ENCODE measurements at places on chromosomes 4 and X.

- no peak for DNase-seq
Observed at GRCh38 chr4:66750273-66750672, 795.0 kb downstream of the CENPC start.

DNA sequence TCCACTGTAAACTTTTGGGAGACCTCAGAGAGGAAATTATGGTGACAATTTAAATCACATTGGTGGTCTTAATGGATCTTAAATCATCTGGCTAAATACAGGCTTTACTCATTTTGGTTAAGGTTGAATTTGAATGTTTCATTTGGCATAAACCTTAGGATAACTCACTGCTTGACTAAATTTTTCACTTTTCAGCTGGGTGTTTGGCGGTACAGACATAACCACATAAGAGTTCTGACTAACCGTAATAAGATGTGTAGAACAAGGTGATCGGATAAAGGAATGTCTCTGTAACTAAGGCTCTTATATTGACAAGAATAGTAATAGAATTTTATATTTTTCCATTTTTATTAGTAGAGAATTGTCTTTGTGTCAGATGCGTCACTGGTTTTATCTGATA lies 281.0 kb downstream of the BMPR1B start:
- DNase-seq: no peak

GRCh38 chr4:25769251-25769650 lies 93.5 kb downstream of the SEL1L3 start:
- DNase-seq: no peak

DNA sequence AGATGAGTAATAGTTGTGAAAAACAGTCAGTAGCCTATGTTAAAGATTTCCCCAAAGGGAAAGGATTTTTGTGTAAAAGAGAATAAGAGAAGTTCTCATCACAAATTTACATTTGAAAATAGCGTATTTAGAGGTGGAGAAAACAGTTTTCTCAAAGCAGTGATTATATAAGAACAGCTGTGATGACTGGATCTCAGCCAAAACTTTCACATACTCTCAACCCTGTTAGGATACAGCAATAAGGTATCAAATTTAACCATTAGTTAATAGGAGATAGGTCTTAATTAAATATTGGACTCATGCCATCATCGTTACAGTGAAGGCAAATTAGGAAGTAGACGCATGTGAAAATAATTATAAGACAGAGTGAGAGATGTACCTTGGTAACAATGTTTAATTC lies 622.7 kb downstream of the PCDH18 start:
- no peak for DNase-seq

- no peak for DNase-seq
Observed at GRCh38 chrX:67044029-67044653, 405.3 kb upstream of the EDA2R start.

- no peak for DNase-seq
Observed at GRCh38 chr4:165839615-165840333, 33.3 kb upstream of the TLL1 start.

- DNase-seq: no peak
Observed at GRCh38 chrX:63050225-63050624, 300.9 kb downstream of the SPIN4 start.

DNA sequence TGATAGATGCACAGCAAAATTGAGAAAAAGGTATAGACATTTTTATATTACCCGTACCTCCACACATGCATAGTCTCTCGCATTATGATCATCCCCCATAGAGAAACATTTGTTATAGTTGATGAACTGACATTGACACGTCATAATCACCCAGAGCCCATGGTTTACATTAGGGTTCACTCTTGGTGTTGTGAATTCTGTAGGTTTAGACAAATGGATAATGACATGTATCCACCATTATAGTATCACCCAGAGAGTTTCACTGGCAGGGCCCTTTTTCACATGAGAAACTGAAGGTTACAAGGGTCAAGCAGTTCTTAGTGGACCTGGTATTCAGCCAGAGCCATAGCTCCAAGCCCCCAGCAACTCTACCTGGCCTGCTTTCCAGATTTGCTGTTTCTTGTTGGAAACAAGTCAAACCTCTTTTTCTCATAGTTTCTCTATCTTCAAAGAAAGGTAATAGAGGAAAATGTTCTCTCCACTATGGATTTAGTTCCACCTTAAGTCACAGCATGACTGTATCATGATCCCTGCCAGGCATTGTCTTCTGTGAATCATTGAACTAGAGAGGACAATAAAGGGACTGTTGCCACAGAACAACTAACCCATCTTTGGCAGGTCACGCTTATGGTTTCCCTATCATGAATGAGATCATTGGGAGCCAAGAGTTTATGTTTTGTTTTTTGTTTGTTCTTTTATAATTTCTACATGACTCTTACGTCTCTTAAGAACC lies 64.0 kb downstream of the HHIP start:
- DNase-seq: no peak

GRCh38 chr4:159290321-159291030 lies 187.6 kb downstream of the RAPGEF2 start:
- no peak for DNase-seq

GRCh38 chr4:128837679-128838078 lies 28.2 kb downstream of the JADE1 start:
- no peak for DNase-seq

DNA sequence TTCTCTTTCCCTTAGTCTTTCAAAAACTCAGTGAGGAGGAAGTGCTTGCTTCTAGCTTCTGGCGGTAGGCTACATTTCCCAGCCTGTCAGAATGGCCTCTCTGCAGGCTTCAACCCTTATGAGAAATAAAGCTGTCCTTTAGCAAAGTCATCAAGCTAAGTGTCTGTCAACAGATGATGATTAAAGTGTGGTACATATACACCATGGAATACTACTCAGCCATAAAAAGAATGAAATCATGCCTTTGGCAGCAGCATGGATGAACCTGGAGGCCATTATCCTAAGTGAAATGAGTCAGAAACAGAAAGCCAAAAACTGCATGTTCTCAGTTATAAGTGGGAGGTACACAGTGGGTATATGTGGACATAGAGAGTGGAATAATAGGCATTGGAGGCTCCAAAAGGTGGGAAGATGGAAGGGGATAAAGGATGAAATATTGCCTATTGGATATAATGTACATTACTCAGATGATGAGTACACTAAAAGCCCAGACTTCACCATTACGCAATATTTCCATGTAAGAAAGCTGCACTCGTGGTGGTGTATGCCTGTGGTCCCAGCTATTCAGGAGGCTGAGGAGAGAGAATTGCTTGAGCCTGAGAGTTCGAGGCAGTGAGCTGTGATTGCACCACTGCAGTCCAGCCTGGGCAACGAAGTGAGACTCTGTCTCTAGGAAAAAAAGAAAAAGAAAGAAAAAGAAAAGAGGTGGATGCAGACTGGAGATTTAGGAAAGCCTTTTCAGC lies 7.9 kb downstream of the TRIM2 start:
- peak; percentile 40 for DNase-seq

DNA sequence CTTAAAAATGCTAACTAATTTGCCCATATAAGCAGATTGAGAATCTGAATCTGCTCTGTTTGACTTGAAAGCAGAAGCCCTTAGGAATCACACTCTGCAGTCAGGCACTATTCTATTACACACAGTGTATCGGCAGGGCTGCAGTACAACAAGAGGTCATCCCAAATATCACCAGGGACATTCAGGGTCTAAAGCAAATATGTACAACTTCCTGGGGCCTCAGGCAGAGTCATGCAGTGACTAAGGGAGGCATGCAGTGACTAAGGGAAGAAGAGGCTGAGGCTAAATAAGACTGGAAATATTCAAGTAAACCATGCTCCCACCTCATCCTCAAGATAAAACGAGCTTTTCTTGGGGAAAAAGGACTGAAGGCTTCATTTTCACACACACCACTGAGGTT lies 20.9 kb downstream of the MAPK10 start:
- no peak for DNase-seq

DNA sequence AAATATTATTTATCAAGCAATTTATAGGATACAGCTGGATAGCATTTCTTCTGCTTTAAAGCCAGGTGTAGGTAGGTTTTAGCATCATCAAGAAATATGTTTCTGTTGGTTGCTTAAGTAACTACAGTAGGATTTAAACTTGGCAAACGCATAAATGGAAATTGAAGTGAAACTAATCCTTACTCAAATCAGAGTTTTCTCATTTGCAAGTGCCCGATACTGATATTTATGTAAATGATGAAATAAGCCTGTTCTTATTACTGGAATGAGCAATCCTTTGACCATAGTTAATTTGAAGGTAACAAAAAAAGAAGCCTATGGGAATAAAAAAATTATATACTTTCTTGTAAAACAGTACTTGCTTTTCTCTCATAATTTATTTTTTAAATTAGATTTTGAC lies 23.2 kb upstream of the PIGA start:
- DNase-seq: no peak

DNA sequence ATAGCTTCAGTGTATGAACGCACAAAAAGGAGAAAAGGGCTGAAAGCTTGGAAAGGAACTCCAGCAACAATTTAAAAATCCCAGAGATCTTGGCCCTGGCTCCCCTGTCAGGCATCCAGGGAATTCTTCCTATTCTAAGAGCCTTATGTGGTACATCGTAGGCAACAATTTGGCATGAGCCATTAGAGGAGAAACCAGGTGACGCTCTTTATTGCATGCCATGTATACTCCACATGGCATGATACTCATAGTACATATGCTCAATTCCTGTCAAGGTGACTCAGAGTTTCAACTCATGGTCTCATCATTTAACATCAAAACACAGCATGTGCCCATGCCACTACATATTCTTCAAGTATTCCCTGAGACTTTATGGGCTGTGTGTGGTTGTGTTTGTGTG lies 191.3 kb downstream of the OR13H1 start:
- no peak for DNase-seq

- DNase-seq: peak; percentile 85
Observed at GRCh38 chr4:14877246-14878225, 124.7 kb upstream of the CPEB2 start.

DNA sequence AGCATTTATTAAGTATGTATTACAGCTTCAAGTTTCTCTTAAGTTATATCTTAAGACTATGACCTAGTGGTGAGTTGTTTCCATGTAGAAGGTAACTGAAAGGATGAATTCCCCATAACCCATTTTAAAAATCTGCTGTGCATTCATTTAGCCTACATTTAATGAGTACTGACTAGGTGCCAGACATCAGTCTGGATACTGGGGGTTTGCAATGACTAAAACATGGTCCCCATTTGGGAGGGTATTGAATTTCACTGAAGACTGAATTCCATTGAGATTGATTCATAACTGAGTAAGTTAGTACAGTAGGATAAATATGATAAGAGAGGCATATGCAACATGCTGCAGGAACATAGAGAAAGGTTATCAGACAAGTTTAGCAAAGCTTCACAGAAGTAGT lies 241.5 kb downstream of the FRAS1 start:
- no peak for DNase-seq

DNA sequence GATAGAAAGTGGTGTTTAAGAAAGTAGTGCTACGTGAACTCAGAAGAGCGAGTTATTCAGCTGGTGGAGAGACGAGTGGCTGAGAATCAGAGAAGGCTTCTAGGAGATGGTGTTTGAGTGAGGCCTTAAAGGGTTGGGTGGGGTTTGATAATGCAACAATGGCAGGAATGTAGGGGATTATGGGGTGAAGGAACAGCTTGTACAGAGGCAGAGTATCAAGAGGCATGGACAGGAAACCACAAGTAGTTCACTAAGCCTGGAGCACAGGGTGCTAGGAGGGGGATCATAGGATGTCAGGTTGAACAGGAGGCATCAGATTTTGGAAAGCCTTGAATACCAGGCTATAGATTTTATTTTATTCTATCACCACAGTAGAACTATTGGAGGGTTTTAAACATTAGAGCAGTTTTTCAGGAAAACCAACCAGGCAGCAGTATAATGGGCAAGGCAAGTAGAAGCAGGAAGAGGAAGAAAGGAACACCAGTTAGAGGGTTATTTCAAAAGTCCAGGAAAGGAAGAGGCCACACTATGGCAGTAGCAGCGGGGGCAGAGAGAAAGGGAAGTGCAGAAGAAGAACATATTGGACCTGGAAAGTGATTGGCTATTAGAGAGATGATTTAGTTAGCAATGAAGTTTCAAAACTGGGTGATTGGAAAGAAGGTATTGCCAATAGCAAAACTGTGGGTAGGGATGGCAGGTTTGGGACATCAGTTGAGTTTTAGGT lies 99.2 kb downstream of the DOCK11 start:
- DNase-seq: peak; percentile 19

- no peak for DNase-seq
Observed at GRCh38 chr4:110780538-110780937, 157.7 kb upstream of the PITX2 start.

- peak; percentile 76 for DNase-seq
Observed at GRCh38 chrX:130091980-130092522, 18.2 kb downstream of the ELF4 start.

DNA sequence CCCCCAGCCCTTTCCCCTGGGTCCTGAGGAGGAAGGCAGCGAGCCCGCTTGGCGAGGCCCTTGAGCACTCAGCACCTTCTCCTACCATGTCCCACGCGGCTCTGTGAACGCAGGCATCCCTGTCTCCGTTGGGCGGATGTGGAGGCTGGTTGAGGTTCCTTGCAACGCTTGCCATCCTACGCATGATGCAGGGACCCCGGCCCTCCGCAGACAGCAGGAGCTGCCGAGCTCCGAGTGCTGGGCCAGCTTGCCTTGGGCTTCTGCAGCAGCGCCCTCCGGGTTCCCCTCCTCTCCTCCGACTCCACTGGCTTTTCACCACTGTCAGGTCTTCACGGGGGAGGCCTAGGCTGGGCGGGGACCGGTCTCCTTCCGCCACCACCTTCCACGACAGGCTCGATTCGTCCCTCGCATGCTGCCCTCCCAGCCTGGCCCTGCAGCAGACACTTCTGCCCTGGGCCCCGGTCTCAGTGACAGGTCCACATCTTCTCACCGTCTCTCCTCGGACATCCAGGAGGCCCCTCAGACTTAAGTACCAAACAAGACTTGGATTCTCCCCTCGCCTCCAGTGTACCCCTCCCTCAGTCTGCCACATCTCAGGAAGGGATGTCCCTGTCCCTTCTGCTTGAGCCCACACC lies 67.6 kb upstream of the HGFAC start:
- no peak for DNase-seq

- no peak for DNase-seq
Observed at GRCh38 chr4:1030559-1030958, 19.1 kb downstream of the FGFRL1 start.

DNA sequence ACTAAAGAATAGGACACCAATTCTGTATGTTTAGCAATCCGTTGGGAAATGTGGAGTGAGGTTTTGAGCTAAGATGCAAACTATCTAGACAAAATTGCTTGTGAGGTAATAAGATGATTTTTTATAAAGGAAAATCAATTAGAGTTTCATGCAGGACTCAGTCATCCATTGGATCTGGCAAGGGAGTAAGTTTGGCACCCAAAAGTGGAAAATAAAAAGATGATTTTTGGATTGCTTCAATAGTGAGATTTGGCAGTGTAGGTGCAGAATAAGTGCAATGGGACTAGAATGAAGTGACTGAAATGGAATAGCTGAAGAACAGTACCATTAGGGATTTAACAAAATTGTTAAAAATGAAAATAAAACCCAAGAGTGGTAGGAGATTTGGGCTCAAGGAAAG lies 290.5 kb upstream of the EPHA5 start:
- no peak for DNase-seq
